ENCODE measurements at places on chromosomes 4 and X. TPM values are rescaled to one million over a fixed set of nuclear protein-coding genes. Genes with fewer than 3 reads are reported as not detected.

CLGN gene
- 4.1 TPM for total RNA-seq

IGSF1 gene
- 0.09 TPM for total RNA-seq

KIAA0232 gene
- total RNA-seq: 28.7 TPM

CAPN6 gene
- total RNA-seq: not detected

SLC10A4 gene
- total RNA-seq: not detected

HAUS3 gene
- total RNA-seq: 28.0 TPM

PCDH19 gene
- total RNA-seq: 0.09 TPM

RTL3 gene
- not detected for total RNA-seq

Data from fibroblast of the aortic adventitia (primary cell).